NCI-H1048 (cell line): ENCODE measurements at places on chromosomes 4 and X.

DNA sequence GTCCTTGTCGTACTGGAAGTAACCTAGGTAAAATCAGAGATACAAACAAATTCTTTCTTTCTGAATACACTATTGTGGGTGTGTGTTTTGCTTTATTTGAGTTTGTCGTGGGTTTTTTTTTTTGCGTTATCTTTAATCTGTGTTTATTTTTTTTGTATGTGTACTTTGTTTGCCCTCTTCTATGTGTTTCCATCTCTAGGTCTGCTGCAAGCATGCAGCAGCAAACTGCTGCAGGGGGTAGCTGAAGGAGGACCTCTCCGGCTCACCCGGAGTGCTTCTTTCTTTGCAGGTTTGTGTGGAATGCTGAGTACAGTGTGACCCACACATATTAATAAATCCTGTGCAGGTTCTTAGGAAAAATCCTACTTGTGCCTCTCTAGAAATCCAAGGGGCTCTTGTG lies 64.8 kb downstream of the FNIP2 start:
- no peak for DNase-seq

- DNase-seq, result no peak
These were observed 42.8 kb downstream of the OSTC start for GRCh38 chr4:108693211-108693610.

DNA sequence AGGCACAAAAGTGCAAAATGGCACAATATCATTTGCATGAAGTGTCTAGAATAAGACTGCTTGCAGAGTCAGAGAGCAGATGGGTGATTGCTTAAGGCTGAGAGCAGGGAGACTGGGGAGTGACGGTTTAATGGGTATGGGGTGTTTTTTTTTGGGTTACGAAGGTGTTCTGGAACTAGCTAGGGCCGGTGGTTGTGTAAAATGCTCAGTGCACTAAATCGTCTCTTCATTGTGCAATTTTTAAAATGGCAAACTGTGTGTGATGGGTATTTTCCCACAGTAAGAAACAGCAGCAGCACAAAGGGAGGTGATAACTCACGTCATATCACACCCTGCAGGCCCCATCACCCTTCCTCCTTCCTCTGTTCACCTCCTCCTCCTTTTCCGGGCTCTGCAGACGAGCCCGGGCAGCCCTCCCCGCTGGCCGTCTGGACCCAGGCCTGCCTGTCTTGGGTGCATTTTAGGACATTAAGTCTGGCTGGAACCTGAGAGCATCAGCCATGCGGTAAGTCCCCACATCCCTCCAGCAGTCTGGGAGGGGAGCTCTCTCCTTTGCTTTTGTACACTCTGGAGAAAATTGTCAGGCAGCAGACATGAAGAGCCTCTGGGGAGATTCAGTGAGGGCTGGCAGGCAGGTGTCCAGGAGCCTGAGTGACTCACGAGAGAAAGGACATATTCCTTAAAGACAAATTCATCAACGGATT lies 42.7 kb downstream of the ASMT start:
- DNase-seq, result no peak

DNA sequence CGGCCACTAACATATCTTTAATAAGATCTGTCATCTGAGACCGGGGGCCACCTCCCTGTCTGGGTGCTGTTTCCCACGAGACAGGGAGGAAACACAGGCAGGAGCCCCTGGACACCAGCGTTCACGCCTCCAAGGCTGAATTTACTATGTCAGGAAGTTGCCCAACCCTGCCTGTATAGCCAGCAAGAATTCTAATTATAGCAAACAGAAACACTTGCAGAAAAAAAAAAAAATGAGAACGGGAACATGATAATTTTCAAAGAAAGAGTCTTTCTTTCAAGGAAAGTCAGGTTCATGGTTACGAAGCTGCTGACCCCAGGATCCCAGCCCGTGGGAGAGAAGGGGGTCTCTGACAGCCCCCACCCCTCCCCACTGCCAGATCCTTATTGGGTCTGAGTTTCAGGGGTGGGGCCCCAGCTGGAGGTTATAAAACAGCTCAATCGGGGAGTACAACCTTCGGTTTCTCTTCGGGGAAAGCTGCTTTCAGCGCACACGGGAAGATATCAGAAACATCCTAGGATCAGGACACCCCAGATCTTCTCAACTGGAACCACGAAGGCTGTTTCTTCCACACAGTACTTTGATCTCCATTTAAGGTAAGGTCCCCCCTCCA lies at the start of gene IL3RA:
Gene IL3RA (plus strand): TSS at position 455 of the 613 bp plus-strand sequence. CDS start 4,981 bp downstream, outside the sequence.
- no peak for DNase-seq

DNA sequence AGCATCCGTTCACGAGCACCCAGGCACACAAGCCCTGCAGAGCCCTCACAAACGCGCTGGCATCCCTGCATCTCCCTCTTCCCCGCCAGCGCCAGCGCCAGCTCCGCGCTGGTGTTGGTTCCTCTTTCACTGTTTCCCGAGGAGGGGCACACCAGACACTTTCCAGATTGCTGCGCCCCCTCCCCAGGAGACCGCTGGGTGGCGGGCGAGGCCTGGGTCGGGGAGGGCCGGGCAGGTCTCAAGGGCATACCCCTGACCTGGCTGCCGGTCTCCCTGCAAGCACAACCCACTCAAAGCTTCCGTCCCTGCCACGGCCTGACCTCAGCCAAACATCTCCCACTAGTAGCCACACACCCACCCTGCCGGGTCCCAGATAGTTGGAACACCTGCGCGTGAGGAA lies 2.2 kb upstream of the NKX1-1 start:
- no peak for DNase-seq

- no peak for DNase-seq
These were observed 142.4 kb upstream of the CPXCR1 start for GRCh38 chrX:88604433-88605221.

- DNase-seq, result no peak
These were observed 284.9 kb downstream of the RPA4 start for GRCh38 chrX:97168646-97169045.

DNA sequence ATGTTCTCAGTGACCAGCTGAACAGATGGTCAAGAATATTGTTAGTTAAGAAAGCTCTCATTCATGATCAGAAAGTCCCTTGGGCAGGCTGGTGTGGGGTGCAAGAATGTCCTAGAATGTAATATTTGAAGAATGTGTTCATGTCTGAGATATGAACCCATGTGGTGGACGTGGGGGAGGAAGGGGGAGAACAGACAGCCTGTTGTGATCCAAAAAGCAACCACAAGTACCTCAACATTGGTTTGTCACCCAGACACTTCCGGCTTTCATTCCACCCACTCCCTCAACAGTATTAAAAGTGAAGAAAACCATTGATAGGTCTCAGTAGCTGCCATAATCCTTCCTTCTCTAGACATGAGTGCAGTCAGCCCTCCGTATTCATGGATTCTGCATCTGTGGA lies 82.2 kb downstream of the MAML3 start:
- no peak for DNase-seq

- DNase-seq, result no peak
These were observed 10.5 kb upstream of the ZNF330 start for GRCh38 chr4:141210168-141210567.

DNA sequence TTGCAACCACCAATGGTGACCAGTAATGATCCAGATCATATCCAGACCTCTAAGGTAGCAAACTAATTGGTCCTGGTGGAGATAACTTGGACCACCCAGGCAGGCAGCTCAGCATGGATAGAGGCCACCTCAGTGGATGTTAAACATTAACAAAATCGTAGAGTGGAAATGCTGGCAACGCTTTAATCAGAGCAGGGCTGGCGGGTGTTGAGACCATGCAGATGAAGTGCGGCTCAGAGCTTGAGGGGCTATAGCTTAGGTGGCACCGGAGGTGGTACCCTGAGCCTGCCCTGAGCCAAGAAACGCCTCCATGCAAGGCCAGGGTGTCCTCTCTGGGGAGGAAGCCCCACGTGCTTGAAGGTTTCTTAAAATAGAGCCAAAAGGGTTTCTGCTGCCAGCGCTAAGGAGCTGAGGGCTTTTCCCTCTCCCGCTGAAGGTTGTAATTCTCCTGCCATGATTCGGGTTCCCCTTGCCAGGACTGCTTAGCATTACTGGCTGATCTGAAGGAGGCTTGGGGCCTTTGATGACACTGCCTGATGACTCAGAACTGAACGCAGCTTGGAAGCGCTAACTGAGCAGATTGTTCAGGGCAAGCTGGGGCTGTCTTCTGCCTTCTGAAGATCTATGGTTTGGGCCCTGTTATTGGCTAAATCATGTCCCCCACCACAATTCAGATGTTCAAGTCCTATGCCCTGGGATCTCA lies 177.8 kb upstream of the ATP6AP2 start:
- no peak for DNase-seq

DNA sequence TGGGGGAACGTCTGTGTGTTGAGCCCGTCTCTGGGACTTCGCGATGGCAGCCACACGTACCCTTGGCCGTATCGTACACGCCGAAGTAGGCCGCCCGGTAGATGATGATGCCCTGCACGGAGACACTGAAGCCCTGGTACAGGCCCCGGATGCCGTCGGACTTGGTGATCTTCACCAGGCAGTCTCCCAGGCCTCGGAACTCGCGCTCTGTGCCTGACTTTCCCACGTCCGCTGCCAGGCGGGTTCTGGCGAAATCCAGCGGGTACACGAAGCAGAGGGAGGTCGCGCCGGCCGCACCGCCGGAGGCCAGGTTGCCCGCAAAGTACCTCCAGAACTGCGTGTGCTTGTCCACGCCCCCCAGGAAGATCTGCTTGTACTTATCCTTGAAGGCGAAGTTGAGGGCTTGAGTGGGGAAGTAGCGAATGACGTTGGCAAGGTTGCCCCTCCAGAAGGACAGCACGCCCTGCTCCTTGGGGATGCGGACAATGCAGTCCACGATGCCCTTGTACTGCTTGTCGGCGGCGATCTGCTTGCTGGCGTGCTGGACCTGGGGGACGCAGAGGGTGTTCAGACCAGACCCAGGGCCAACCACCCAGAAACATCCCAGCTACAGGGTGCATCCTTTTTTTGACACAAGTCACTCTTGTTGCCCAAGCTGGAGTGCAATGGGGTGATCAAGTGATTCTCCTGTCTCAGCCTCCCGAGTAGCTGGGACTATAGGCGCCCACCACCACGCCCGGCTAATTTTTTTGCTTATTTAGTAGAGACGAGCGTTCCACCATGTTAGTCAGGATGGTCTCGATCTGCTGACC lies 2.5 kb downstream of the SLC25A6 start:
- no peak for DNase-seq

GRCh38 chrX:99820197-99820596 lies 589.9 kb downstream of the PCDH19 start:
- no peak for DNase-seq

DNA sequence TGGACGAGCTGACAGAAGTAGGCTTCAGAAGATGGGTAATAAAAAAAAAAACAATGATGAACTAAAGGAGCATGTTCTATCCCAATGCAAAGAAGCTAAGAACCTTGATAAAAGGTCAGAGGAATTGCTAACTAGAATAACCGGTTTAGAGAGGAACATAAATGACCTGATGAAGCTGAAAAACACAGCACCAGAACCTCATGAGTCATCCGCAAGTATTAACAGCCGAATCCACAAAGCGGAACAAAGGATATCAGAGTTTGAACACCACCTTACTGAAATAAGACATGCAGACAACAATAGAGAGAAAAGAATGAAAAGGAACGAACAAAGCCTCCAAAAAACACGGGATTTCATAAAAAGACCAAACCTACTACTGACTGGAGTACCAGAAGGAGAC lies 10.5 kb downstream of the NELFA start:
- DNase-seq, result no peak

GRCh38 chrX:110132450-110133114 lies 129.7 kb downstream of the TMEM164 start:
- DNase-seq, result no peak

- no peak for DNase-seq
These were observed 140.2 kb upstream of the TBL1X start for GRCh38 chrX:9324676-9325075.

DNA sequence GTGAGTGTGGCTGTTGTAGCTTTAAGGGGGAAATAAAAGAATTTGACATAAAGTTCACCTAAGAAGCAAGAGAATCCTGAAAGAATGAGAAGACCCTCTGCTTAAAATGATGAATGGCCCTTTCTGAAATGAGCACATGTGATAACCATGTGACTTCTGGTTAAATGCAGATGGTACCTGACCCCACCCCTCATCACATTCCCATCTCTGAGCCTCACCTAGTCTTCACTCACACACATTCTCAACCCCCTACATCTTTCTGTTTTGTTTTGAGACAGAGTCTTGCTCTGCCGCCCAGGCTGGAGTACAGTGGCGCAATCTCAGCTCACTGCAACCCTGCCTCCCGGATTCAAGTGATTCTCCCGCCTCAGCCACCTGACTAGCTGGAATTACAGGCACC lies 31.5 kb downstream of the SEPTIN6 start:
- no peak for DNase-seq

DNA sequence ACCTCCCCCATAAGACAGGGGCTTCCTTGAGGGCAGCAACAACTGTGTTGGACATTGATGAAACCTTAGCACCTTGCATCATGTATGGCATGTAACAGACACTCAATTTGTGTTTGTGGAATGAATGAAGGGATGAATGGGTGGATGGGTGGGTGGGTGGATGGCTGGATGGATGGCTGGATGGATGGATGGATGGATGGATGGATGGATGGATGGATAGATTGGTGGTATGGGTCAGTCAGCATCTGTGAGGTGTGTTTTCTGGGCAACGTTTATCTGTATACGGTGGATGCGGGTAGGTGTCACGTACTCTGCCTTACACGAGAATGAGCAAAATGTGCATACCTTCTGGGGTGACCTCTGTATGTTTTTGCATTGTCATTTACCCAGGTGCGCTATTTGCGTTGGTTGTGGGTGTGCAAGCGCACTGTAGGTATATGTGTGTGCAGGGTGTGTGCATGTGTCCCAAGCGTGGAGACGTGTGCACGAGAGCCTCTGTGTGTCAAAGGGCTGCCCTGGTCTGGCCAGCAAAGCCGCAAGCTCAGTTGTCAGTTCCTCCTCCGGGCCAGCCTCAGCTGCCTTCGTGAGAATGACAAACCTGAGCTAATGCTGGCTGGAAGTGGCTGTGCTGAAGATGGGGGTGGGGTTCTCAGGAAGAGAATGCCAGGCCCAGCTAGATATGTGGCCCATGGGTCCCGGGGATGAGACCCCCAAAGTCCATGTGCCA lies 26.5 kb downstream of the ELF4 start:
- no peak for DNase-seq

DNA sequence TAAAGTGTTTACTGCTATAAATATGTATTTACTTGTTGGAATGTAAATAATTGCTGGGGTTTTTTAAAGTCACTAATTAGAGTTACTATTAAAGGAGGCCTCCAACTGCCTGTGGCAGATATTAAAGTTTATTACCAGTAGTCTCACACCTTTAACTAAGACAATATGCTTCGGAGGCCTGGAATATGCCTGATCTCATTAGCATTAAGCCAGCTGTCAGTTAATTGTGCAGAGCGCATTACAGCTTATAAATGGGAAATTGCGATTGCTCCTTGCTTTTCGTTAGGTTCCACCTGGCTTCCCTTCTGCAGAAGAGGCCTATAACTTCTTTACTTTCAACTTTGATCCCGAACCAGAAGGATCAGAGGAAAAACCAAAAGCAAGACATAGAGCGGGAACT lies 41.3 kb downstream of the CC2D2A start:
- no peak for DNase-seq

DNA sequence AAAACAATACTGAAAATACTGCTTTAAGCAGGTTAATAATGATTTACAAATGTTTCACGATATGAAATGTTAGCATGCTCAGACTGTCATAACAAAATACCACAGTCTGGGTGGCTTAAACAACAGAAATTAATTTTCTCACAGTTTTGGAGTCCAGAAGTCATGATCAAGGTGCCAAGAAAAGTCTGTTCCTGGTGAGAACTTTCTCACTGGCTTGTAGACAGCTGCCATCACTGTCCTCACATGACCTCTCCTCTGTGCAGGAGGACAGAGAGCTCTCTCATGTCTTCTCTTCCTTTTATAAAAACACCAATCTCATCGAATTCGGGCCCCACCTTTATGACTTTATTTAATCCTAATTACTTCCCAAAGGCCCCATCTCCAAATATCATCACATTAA lies 426.7 kb downstream of the KLHL13 start:
- no peak for DNase-seq
